ENCODE measurements at places on chromosomes 12 and 14.

- DNase-seq, result no peak
Observed at GRCh38 chr14:33709711-33710110, 241.2 kb downstream of the EGLN3 start.

GRCh38 chr14:101716077-101716950 lies 45.2 kb upstream of the PPP2R5C start:
- no peak for DNase-seq

- DNase-seq, result no peak
Observed at GRCh38 chr12:75130811-75131210, 78.8 kb downstream of the KCNC2 start.

GRCh38 chr12:6735448-6736191 lies 11.8 kb downstream of the COPS7A start:
- DNase-seq, result peak; percentile 4

GRCh38 chr12:27530157-27530922 lies 6.3 kb downstream of the PPFIBP1 start:
- no peak for DNase-seq
